ENCODE measurements at places on chromosomes 11 and 22. TPM values are rescaled to one million over a fixed set of nuclear protein-coding genes. Genes with fewer than 3 reads are reported as not detected.

DNA sequence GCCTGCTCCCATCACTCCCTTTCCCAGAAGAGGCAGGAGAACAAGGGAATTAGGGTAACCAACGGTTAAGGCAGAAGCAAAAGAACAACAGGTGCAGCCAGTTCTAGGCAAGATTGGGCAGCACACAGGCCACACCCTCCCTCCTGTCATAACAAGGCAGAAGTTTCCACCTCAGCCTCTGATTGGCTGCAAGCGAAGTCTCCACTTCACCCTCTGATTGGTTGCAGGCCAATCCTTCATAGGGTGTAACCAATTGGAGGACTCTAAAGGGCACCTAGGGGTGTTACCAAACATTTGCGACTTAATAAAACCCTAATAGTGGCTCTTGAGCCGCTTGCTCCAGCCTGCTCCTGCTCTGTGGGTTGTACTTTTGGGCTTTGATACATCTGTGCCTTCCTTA, 153.8 kb downstream of the CACNA1I start:
- no peak for DNase-seq

DNA sequence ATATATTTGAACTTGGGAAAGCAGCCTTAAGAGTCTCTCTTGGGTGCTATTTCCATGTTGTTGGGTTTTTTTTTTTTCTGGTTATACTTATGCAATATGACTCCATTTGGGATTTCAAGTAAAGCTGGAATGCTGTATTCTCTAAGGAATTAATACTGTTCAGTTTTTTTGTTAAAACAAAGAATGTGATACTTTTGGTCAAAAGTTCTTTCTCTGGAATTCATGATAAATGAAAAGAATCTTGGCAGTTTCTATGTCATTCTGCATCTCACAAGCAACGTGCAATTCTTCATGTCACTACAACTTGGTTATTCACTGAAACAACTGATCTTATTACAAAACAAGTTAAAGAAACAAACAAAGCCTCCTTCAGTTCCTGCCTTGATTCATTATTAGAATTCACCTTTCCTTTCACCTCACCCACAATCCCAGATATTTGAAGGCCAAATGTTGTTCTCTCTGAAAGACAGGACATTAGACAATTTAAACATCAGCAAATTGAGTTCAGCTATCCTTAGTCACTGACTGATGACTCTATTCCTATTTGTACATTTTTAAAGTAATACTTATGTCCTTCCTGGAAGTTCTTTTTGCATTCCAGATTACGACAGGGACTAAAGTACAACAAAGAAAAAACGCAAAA, 176.2 kb downstream of the SBF2 start:
- no peak for DNase-seq

The TBX1 gene
- total RNA-seq, result 0.17 TPM

DNA sequence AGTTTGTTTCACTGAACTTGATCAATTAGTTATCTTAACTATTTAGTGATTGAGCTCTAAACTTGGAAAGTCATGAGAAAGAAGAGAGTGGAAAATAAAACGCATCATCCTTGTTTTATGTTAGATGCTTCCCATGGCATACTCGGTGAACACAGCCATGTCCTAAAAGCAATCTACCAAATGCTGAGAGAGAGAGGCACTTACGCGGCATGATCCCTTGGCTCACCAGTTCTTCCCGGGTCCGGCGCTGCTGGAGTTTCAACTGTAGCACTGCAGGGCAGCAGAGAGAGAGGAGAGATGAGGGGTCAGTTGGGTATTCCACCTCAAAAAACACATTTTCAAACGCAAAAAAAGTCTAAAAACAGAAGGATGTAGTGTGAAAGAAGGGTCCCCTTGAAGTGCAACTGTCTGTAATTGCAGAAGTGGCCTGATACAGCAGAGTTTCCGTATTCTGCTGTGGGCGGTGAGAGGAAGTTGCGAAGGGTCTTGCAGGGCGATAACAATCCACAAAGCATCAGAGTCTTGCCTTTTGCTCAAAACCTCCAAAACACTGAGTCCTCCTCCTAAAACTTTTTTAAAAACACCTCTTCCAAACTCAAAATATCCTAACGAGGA, 92.7 kb downstream of the SGSM3 start:
- DNase-seq, result no peak

DNA sequence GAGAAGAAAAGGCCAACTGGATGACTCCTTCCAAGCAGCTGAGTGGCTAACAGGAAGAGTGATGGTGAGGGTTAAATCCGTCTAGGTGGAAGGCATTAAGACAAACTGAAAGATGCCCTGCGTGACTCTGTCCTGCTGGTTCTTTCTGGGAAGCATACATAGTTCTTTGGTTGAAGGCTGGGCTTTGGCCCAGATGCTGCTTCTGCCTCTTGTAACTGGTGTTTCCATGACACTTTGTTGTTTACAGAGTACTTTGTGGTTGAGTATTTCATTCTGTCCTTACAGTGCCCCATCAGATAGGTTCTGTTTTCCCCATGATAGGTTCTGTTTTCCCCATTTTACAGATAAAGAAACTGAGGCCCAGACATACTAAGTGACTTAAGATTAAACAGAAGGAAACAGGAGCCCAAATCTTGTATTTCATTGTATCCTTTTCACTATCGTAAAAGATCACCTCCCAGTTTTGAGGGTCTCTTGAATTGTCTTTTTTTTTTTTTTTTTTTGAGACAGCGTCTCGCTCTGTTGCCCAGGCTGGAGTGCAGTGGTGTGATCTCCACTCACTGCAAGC, 124.3 kb upstream of the RASSF10 start:
- DNase-seq, result no peak

The LYVE1 gene
- not detected for total RNA-seq

DNA sequence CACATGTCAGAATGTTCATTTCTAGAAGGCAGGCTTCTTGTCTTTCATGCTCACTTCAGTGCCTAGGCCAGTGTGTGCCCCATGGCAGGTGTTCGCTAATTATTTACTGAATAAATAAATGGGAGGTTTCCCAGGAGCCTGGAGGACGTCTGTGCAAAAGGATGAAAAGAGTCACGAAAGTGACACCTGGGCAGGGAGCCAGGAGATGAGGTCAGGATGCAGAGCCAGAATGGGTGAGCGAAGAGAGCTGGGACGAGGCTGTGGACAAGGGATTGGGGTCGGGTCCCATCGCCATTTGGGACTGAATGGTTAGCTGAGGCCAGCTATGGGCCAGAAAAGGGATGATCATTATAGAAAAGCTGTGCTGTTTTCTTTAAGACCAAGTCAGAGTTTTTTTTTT, 560.4 kb downstream of the TBC1D22A start:
- DNase-seq, result no peak

DNA sequence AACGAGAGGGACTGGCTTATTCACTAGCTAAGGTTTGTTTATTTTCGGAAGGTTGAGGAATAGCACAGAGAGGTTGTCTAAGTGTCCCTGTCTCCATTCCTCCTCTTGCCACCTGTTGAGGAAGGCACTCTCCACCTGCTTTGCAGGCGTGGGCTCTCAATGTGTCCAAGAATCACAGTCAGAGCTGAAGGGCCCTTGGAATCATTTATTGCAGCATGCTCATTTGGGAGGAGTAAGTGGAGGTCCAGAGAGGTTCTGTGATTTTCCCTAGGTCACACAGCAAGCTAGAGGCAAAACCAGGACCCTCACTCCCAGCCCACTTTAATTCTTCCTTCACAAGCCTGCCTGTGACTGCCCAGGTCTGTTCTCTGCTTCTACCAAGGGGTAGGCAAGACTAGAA, 21.3 kb downstream of the ZBTB16 start:
- DNase-seq, result no peak

- no peak for DNase-seq
These were observed 110.8 kb upstream of the CD82 start for GRCh38 chr11:44454666-44455065.

DNA sequence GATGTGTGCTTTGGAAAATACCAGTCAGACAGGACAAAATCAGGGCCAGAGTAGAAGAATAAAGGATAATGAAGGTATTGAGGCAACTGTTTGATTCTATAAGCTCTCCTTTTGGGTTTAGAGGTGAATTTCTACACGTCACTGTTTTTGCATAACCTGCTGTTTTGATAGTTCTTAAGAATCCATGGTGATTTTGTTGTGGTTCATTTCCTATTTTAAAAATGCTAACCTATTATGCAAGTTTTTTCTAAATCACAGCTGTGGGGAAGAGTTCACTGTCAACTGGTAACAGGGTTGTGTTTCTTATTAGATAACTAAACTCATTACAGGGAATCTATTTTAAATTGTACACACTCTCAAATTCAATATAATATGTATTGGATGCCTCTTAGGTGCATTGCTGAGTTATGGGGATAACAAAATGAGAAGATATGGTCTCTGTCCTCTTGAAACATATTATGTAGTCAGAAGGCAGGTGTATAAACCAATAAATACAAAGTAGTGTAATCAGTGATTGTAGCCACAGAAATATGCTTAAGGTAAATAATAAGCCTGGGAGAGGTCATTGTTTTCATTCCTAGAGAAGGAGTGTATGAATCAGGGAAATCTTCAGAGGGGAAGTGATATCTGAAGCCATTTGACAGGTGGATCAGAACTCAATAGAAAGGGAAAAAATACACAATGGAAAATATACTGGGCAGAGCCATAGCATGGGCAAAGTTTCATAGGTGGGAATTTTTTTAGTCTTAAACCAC, 192.5 kb downstream of the FAT3 start:
- no peak for DNase-seq

GRCh38 chr11:66290330-66290621, 1.3 kb upstream of the YIF1A start:
- no peak for DNase-seq

The ACR gene
- not detected for total RNA-seq

DNA sequence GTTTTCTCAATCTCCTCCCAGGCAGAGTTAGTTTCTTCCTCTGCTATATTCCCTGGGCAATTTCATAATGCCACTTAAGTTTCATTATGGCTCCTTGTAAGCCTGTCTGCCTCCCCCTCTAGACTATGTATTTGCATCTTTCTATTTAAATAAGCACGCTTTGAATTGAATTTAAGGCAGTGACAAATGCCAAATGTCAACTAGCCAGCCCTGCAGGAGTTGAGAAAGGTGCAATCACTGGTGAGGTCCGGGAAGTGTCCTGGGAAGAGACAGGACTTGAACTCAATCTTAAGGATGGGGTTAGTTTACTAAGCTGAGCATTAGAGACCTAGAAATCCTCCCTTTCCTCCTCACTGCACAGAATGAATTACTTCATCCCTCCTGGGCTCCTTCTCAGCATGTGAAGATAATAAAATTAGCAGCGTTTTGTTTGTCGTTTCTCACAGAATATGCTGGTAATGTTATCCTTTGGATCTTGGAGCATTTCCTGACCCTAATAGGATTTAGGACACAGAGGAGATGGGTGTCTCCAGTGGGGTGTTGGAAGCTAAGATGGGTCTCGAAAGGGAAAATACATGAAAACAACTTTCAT, 1.6 kb downstream of the TCP11L1 start:
- DNase-seq, result no peak

GRCh38 chr22:19974268-19974861, 32.7 kb upstream of the TXNRD2 start:
- DNase-seq, result peak; percentile 67

The SCGB2A2 gene
- total RNA-seq, result not detected

- no peak for DNase-seq
These were observed 110.8 kb upstream of the SPON1 start for GRCh38 chr11:13851691-13852090.

DNA sequence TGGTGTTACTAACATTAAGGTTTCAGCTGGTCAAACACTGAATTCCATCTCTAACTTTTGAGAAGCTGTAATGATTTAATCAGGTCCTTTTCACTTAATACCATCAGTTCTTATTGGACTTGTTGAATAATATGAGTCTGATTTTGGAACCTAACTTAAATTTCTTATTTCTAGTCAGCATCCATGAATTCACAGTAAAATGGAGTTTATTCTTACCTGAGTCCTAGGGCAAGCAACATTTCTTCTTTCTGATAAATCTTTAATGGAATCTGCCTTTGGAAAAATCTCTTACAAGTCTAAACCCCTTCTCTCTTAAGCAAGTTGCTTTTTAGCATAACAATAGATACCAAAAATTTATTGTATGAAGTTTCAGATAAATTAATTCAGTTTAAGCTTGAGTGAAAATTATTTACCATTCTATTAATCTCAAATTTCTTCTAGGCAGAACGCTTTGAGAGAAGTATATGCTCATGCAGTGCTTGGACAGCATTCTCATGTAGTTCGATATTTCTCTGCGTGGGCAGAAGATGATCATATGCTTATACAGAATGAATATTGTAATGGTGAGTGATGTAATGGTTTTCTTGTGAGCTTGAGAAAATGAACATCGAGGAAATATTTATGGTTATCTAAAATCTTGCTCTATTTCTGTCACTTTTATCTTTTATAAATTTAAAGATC, 3.4 kb downstream of the WEE1 start:
- DNase-seq, result no peak

The DBX1 gene
- total RNA-seq, result not detected

GRCh38 chr11:126327281-126328000, 23.6 kb downstream of the DCPS start:
- no peak for DNase-seq

The NPAS4 gene
- not detected for total RNA-seq

The MRPL48 gene
- 69.1 TPM for total RNA-seq

The DENND6B gene
- total RNA-seq, result 0.31 TPM

The DRG1 gene
- total RNA-seq, result 77.4 TPM

The GGTLC3 gene
- not detected for total RNA-seq

DNA sequence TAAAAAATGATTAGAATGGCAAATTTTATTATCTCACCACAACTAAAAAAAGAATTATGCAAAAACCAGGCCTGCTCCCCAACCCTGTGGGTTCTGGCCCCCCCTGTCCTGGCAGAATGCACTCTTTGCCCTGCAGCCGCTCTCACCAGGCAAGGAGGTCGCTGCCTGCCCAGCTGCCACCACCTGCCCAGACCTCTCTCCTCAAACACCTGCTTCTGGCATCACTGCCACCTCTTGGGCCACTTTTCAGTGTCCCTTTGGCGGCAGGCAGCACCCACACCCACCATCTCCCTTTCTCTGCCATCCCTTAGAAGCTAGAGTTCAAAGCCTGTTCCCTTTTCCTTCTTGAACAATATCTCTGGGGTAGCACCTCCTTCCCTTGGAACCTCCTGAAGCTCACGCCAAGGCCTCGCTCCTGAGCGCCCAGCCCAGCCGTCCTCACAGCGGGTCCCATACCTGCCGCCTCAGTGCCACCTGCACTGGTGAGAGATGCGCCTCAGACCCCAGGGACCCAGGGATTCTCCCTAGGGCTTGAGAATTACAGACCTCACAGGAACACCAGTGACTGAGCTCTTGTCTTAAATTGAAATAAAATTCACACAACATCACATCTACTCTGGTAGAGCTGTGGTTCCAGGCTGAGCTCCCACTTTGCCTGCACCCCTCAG, 44.6 kb downstream of the SGSM3 start:
- no peak for DNase-seq

The TBX10 gene
- not detected for total RNA-seq

The CDC42EP2 gene
- total RNA-seq, result 35.3 TPM

The CRYAB gene
- total RNA-seq, result not detected

DNA sequence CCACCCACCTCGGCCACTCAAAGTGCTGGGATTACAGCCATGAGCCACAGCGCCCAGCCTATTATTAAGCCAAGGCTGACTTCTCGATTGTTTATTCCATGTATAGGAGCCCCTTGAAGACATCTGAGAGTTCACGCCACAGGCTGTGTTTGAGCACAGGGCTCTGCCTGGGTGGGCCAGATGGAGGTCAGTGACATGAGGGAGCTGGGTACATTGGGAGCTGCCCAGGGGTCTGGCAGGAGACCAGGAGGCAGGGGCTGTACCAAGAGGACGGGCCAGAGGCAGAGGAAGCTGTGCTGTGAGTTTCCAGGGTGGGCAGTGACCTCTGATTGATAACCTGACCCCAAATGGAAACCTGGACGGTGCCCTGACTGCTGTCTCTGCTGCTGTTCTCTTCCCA, 5.4 kb downstream of the LMF2 start:
- DNase-seq, result no peak

GRCh38 chr11:8267280-8267679, 3.6 kb upstream of the LMO1 start:
- no peak for DNase-seq

The FLRT1 gene
- not detected for total RNA-seq

Measured in HT1080 (cell line).